A549 treated with AZD2906 at 1 μM for 4 hours (cell line): ENCODE measurements at places on chromosomes 11 and 22. TPM values are rescaled to one million over a fixed set of nuclear protein-coding genes. Genes with fewer than 3 reads are reported as not detected.

Gene PRRG4
- 1.8 to 2.3 TPM (median 2.0 TPM) in 5 replicates for total RNA-seq

Gene PRDM10
- 1.4 to 1.7 TPM (median 1.6 TPM) in 5 replicates for total RNA-seq

Gene F2
- 1.7 to 3.1 TPM (median 2.2 TPM) in 5 replicates for total RNA-seq

Gene LGALS1
- total RNA-seq, result 1,265 to 1,421 TPM (median 1,365 TPM) in 5 replicates

Gene CCDC117
- total RNA-seq, result 8.2 to 10.8 TPM (median 9.4 TPM) in 5 replicates

Gene NOX4
- total RNA-seq, result not detected in 5 replicates
